Epithelial cell of prostate (primary cell): ENCODE measurements at places on chromosomes 3 and 15.

DNA sequence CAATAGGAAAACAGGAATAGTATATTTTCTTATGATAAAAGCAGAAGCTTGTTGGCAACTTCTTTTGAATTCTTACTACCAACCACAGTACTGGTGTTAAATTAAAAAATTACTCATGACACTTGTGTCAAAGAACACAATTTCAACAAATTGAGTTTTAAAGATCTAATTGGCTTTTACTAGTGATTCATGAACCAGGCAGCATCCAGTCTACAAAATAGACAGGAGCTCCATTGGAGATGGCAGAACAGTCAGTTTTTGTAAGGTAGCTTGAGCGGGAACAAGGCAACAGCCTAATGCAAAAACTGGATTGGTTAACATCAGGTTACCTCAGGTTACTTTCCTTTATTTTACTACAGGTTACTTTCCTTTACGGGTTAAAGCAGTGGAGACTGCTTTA is 181.3 kb upstream of the THBS1 start:
- DNase-seq = no peak

GRCh38 chr3:117734496-117734895 is 1024.9 kb downstream of the TUSC7 start:
- DNase-seq = no peak

DNA sequence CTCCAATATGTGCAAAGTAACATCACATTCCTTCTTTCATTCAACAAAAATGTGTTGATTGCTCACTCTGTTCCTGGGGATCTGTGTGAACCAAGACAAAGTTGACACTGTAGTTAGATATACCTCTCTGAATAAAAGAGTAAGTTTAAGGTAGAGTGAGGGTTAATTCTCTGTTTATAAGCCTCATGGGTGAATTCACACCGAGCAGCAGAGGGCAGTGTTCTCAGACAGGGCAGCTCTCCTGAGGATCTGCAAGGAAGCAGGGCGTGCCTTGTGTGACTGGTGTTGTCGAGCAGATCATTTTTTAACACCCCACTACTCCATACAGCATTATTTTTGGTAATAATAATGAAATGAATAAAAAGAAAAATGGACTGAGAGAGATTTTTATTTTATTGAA is 34.4 kb downstream of the PAQR9 start:
- no peak for DNase-seq

GRCh38 chr3:189058071-189058470 is 113.7 kb upstream of the TPRG1 start:
- no peak for DNase-seq

DNA sequence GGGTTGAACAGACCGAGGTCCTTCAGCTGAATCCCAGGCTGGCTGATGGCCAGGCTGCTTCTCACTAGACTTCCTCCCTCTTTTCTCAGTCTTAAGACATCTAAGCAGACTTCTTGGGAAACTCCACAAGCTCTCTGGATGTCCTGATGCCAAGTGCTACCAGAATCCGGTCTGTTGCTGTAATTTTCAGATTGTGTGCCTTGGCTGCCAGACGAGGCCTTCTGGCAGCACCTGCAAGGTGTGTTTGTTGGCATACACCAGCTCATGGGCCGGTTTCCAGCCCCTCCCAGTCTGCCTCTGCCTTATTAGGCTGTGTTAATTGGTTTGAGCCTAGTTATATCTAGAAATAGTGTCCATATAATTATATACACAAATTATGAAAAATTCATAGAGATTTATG is 120.6 kb downstream of the TNIK start:
- DNase-seq = no peak

GRCh38 chr3:189188466-189188865 is 16.7 kb downstream of the TPRG1 start:
- DNase-seq = peak; percentile 2

DNA sequence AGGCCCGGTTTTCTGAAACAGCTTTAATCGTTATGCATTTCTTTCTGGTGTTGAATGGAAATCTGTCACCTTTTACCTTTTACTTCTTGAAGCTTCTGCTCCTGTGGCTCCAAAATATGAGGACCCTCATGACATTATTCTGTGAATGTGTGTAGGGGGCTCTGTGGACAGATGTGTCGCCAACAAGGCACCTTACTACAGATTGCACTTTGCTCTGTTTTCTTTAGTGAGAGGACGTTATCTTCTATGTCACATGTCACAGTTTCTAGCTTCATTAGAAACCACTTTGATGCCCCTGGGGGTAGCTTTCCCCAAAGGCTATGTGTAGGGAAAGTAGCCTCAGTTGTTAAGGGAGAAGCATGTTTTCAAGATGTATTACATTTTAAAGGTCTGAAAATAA is 195.6 kb downstream of the ZNF621 start:
- no peak for DNase-seq

GRCh38 chr3:178960181-178960580 is 111.4 kb downstream of the ZMAT3 start:
- DNase-seq = no peak

GRCh38 chr3:64801856-64802255 is 114.1 kb upstream of the ADAMTS9 start:
- no peak for DNase-seq

DNA sequence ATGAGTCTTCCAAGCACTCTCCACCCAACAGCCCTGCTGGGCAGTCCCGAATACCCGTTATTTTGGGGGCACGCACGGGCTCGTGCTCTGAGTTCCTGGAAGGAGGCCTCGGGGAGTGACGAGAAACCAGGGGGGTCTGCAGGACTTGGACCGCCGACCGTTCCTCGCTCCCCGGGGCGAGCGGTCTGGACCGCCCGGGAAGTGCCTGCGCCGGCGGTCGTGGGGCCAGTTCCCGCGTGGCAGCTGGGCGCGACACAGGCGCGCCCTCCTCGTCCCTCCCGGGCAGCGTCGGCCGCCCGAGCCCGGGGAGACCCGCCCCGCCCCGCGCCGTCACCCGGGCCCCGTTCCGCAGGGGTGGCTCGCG is 387 bp downstream of the GNB4 start:
- no peak for DNase-seq

GRCh38 chr3:69823743-69824142 is 84.5 kb downstream of the MITF start:
- DNase-seq = no peak

GRCh38 chr3:126552688-126553283 is 5.9 kb downstream of the C3orf22 start:
- no peak for DNase-seq

GRCh38 chr15:41983621-41984571 is 11.5 kb upstream of the EHD4 start:
- no peak for DNase-seq

- DNase-seq = no peak
Observed at GRCh38 chr3:121654493-121655385, 6.0 kb downstream of the HCLS1 start.

DNA sequence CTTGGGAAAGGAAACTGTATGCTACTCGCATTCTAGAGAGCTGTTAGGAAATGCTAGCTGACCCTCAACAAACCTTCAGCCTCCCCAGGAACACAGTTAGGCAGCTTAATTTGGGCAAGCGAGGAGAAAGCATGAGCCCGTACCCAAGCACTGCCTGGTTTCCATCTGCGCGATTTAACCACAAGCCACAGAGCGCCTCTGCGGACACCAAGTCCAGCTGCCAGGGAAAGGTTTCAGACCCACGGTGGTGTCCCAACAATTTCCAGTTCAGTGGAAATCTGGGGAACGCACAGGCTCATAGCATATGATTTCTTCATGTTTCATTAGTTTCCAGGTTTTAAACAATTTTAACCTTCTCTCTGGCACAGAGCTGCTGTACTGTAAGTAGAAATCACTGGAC is 617.6 kb downstream of the FHIT start:
- DNase-seq = no peak

DNA sequence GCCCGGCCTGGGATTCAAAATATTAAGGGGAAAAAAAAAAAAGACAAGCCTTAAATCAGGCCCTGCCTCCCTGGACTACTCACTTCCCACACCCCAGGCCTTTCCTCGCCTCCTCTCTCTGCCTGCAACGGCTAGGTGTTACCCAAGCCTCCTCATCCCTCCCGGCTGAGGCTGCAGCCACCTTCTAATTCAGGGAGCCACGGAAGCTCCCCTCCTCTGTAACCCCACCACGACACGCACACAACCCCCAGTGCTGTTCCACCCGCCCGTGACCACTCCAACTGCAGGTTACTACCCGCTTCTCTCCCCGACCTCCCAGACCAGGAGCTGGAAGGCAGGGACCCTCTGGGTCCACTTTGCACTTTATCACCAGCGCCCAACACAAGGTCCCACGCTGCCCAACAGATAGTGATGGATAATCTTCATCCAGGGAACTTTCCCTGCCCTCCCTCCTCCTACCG is 936 bp downstream of the KIF7 start:
- DNase-seq = no peak

DNA sequence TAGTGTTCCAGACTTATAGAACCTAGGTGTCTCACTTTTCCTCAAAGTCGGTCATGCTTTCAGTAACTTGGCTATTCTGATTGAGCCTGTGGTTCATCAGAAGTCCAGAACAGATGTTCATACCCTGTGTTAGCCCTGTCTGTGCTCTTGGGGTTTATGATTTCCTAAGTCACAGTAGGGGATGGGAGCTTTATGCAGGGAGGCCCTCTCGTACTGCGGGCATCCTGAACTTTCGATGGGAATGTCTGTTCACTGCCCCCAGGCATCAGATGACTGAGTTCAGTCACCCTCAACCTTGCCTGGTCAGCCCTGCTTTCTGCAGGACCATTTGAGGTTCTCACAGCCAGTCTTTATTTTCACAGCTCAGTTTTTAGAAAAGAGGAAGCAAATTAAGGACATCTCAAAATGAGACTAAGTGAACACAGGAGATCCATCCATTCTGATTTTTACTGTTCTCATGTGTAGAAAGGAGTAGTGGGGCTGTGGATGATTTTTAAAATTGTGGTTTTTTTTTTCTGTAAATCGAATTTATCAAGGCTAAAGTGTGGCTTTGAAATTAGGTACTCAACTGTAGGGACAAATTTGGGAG is 71.3 kb downstream of the CMTM8 start:
- DNase-seq = no peak

GRCh38 chr3:69082805-69083204 is 1.9 kb upstream of the ARL6IP5 start:
- DNase-seq = no peak

DNA sequence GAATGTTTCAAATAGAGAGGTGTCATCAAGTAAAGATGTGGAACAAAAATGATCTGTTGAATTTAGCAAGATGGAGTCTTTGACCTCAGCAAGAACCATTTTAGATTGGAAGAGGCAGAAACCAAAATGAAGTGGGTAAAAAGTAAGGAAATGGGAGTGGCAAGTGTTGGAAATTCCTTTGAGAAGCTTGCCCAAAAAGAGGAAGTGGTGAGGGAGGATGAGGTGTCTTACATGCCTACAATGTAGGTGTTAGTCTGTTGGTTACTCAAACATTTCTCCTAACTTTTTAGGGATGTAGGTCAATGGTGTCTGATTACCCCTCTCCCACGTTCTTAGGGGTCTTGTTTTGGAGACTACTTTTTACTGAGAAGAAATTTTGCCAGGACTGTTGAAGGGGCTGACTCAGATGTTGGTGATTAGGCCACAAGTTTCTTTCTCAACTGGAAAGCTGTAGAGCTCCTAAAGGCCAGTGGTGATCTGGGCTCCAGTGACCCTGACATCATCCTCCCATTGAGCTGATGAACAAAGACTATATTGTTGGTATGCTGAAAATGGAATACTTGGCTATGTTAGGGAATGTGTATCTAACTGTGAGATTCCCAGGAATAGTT is 5.1 kb downstream of the PPP2R3A start:
- no peak for DNase-seq

DNA sequence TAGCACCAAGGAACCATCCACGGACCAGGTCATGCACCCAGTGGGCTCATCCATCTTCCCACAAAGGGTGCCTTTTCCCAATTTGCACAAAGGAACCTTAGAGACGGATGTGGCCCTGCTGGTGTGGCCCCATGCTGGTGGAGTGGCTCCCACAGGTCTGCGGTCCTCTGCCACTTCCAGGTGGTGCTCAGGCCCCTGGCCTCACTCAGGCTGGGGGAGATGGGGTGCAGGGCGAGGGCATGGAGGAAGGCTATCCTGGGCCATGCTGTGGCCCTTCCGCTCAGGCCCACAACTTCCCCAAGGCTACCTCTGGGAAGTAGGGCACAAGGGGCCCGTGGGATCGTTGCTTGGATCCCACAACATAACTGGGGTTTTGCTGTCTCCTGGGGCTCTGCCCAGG is 5.2 kb upstream of the SYNM start:
- no peak for DNase-seq

GRCh38 chr15:48719668-48720067 is 74.2 kb upstream of the FBN1 start:
- no peak for DNase-seq

DNA sequence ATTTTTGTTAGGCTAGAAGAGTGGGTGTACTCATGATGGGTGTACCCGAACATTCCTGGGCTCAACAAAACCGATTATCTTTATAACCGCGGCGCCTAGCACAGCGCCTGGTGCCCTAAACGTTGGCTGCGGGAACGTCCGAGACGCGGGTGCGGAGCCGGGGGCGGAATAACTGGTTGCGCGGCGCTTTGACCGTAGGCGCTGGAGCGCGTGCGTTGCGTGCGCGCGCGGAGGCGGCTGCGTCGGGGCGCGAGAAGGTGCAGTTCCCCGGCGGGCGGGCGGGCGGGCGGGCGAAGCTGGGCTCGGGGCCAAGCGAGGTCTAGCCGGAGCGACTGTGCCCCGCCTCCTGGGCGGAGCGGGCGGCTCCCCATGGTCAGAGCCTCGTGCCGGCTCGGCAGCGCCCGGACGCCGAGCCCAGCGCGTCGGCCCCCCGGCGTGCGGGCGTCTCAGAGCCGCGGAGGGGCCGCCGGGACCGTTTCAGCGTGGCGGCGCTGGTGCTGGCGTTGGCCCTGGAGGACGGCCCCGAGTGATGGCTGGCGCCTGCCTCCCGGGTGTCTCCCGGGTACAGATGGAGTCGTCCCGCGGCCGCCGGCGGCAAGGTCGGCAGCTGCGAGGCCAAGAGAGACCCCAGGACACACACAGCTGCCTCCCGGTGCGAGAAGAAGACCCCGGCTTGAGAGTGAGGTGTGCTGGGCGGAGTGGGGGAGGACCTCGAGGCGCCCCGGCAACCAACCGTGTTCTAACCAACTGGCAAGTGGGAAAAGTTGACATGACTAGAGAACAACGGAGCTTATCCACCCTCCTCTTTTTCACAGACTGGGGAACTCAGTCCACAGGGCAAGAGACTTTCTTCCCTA is at the start of gene PLAAT1:
TSS of gene PLAAT1 (plus strand) at position 373 of the 857 bp plus-strand sequence. CDS start 14,429 bp downstream, outside the sequence.
- DNase-seq = no peak

DNA sequence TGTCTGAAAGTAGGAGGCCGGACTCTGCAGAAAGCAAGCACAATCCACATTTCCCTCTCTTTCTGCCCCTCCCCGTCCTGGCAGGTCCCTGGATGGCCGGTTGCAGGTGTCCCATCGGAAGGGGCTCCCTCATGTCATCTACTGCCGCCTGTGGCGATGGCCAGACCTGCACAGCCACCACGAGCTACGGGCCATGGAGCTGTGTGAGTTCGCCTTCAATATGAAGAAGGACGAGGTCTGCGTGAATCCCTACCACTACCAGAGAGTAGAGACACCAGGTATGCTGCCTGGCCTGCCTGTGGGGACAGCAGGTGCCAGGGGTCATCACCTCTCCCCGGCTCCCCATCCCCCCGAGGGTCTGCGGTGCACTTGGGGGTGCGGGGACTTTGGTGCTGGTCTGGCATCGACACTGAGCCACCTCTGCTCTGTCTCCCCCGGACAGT is 89.6 kb downstream of the AAGAB start:
- no peak for DNase-seq

GRCh38 chr3:18087988-18088387 is 337.2 kb downstream of the SATB1 start:
- DNase-seq = no peak
